CD4-positive, alpha-beta T cell (primary cell): ENCODE measurements at places on chromosomes 13 and 19. TPM values are rescaled to one million over a fixed set of nuclear protein-coding genes. Genes with fewer than 3 reads are reported as not detected.
A peak's percentile ranks its signal among the peaks of the same experiment; 100 is the strongest.

Gene SPC24
- total RNA-seq = 0.59 TPM

Gene ZNF497
- 0.55 TPM for total RNA-seq

DNA sequence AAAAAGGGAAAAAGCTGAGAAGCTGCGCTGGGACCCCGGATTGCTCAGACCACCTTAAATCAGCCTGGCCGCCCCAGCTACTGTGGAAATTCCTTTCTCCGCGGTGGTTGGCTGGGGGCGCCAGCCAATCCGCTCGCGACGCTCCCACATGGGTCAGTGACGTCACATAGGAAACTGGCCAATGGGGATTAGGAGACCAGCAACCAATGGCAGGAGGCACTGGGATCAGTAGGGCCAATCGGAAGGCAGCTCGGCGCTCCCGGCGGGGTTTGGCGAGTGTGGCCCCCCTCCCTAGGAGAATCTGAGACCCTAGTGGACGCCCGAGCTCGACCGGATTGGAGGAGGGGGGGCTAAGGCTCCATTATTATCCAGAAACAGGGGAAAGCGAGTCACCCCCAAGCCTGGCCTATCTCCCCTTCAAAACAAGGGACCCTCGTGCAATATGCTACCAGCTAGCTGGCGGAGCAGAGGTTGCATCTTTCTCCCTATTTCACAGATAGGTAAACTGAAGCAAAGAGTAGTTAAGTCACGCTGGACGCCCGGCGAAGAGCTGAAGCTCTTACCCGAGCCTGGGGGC is 6.5 kb upstream of the TLE2 start:
- peak; percentile 89 for DNase-seq

GRCh38 chr19:12676928-12677327 is 4.8 kb downstream of the DHPS start:
- no peak for DNase-seq
